CD8-positive, alpha-beta memory T cell (primary cell): ENCODE measurements at places on chromosomes 4 and X.

DNA sequence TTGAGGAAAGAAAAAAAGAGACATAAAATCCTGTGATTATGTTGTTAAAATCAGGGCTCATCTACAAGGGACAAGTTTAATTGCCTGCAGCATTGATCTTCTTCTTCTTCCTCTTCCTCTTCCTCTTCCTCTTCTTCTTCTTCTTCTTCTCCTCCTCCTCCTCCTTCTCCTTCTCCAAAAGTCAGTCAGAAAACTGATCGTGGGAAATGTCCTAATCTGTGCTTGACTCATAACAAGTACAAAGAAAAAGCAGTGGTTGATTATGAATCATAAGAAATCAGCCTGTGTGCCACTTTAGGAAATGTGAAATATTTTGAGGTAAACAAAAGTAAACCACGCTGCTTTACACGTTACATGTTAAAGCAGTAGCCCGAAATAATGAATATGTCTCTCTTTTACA, 2.7 kb upstream of the ATP10D start:
- H3K27ac ChIP-seq = no peak overlapping the region
- peaks cover 18% of the 10 kb centered on the region for H3K4me1 ChIP-seq
- DNase-seq = no peak
- no peaks in the 10 kb centered on the region for H3K36me3 ChIP-seq
- H3K27me3 ChIP-seq = no peaks in the 10 kb centered on the region

DNA sequence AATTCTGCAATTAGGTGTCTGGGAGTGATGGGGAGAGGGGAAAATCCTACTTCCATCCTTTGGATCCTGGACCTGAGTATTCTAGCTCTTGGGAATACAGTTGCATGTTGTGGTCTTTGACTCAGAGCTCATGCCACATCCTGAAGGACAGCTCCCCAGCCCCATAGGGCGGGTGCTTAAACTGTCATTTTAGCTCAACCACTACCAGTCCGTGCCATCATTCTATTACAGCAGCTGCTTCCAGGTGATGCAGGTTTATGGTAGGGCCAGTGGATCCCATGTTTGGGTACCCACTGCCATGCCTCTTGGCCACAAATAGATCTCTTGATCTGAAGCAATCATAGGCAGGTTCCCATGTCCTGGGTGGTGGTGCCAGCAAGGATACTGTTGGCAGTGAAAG, 34.7 kb downstream of the CCKAR start:
- no peak overlapping the region for H3K27ac ChIP-seq
- no peak overlapping the region for H3K4me3 ChIP-seq
- no peaks in the 10 kb centered on the region for H3K36me3 ChIP-seq
- H3K4me1 ChIP-seq = no peaks in the 10 kb centered on the region

- no peaks in the 10 kb centered on the region for H3K36me3 ChIP-seq
- no peak for DNase-seq
- no peak overlapping the region for H3K27ac ChIP-seq
- no peaks in the 10 kb centered on the region for H3K27me3 ChIP-seq
- H3K4me3 ChIP-seq = no peak overlapping the region
- H3K4me1 ChIP-seq = no peaks in the 10 kb centered on the region
Measured at GRCh38 chr4:29336861-29337260, 1383.3 kb upstream of the PCDH7 start.

DNA sequence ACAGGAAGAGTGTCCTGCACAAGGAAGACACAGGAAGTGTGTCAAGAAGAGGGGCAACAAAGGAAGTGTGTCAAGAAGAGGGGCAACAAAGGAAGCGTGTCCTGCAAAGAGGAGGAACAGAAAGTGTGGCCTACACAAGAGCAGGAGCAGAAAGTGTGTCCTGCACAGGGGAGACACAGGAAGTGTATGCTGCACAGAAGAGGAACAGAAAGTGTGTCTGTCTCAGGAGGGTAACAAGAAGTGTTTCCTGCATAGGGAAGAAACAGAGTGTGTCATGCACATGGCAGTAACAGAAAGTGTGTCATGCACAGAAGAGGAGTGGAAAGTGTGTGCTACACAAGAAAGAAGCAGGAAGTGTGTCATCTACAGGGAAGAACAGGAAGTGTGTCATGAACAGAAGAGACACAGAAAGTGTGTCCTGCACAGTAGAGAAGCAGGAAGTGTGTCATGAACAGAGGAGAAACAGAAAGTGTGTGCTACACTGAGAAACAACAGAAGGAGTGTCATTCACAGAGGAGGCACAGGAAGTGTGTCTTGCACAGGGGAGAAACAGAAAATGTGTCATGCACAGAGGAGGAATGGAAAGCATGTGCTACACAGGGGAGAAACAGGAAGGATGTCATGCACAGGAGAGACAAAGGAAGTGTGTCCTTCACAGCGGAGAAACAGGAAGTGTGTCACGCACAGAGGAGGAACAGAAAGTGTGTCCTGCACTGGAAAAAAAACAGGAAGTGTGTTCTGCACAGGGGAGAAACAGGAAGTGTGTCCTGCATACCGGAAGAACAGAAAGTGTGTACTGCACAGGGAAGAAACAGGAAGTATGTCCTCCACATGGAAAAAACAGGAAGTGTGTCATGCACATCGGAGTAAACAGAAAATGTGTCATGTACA, 526.4 kb upstream of the PRKX start:
- no peak overlapping the region for H3K27ac ChIP-seq
- DNase-seq = no peak
- H3K27me3 ChIP-seq = no peaks in the 10 kb centered on the region
- H3K4me3 ChIP-seq = peak overlapping the region; percentile 14

- no peak for DNase-seq
- H3K36me3 ChIP-seq = no peaks in the 10 kb centered on the region
- H3K4me3 ChIP-seq = no peak overlapping the region
- H3K27ac ChIP-seq = no peak overlapping the region
- H3K4me1 ChIP-seq = no peaks in the 10 kb centered on the region
Measured at GRCh38 chr4:175263537-175263936, 345.4 kb downstream of the ADAM29 start.

DNA sequence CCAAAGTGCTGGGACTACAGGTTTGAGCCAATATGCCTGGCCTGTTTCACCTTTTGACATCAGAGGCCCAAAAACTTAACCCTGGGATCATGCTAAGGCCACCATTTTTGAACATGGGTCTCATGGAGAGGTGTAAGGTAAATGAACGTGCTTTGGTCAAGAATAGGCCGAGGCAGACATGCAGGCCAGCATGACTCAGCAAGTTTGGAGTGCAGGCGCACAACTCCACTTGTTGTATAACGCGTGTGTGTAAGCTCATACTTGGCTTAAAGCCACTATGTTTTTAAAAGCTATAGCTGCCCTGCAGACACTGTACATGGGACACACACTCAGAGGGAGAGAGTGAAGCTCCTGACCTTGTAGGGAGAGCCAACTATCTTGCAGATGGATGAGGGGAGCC, 43.8 kb upstream of the HPSE start:
- no peak overlapping the region for H3K4me3 ChIP-seq
- H3K4me1 ChIP-seq = no peaks in the 10 kb centered on the region
- no peak overlapping the region for H3K27ac ChIP-seq
- no peaks in the 10 kb centered on the region for H3K27me3 ChIP-seq
- DNase-seq = no peak
- H3K36me3 ChIP-seq = no peaks in the 10 kb centered on the region

DNA sequence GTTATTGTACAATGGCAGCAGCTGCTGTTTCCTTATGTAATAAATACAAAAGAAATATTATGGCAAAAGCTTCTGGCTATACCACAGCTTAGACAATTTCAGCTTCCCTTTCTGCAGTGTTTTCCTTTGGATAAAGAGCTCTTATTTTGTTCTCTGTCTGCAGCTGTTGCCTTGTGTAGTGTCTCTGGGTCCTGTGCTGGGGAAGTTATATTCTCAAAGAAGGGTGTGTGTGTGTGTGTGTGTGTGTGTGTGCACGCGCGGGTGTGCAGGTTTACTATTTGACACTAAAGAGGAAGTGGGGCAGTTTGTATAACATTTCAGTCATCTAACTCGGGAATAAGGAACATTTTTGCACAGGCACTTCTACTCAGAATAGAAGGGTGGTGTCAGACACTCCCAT, 83.6 kb downstream of the REPS2 start:
- no peaks in the 10 kb centered on the region for H3K4me1 ChIP-seq
- H3K27ac ChIP-seq = no peak overlapping the region
- DNase-seq = no peak

DNA sequence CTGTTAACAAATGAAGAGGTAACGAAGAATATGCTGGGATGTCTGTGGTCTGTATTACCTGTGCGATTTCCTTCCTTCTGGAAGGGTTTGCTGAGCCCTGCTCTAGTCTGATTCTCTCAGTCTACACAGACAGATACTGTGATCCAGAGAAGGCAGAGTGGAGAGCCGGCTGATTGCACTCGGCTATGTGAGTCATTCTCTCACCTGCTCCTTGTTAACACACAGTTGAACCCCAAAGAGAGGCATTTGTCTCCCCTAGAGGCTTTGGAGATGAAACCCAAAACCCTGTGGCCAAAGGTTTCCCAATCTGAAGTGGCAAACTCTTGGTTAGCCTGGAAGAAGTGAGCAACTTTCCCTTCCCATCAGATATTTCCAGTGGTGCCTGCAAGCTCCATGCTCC, 78.1 kb upstream of the GPC4 start:
- H3K27ac ChIP-seq = no peak overlapping the region
- H3K4me1 ChIP-seq = no peaks in the 10 kb centered on the region
- H3K4me3 ChIP-seq = no peak overlapping the region

- no peak for DNase-seq
- H3K4me1 ChIP-seq = peaks cover 11% of the 10 kb centered on the region
- H3K36me3 ChIP-seq = no peaks in the 10 kb centered on the region
- H3K27me3 ChIP-seq = no peaks in the 10 kb centered on the region
- peak overlapping the region; percentile 82 for H3K27ac ChIP-seq
Measured at GRCh38 chrX:63754136-63754859, 30.7 kb downstream of the ARHGEF9 start.

DNA sequence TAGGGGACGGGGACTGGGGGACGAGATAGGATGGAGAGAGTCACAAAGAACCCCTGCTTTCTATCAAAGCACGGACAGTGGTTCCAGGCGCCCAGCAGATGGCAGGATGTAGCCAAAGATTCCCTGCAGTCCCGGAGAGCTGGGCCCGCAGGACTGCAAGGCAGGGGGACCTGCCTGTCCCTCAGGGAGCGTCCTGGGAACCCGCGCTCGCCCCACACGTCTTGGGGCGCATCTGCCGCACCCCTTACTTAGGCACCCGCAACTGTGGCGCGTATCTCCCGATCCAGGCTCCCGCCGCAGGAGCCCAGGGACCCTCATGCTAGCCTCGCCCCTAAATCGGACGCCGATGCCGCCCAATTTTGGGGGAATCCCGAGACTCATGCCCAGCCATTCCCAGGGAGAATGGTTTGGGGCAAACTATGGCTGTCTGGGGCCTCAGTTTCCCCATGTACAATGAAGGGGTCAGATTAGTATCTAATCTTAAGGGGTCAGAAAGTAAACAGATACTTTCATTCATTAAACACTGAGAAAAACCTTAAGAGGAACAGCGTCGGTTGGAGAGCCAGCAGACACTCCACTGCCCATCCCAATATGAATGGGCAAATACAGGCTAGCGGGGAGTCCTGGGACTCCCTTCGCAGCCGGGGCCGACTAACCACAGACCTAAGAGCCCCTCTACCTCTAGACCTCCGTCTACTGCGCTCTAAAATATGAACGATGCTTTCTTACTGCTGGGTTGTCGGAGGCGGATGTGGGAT, 581 bp upstream of the STK32B start:
- H3K4me1 ChIP-seq = no peaks in the 10 kb centered on the region
- no peak overlapping the region for H3K27ac ChIP-seq
- peaks cover 9% of the 10 kb centered on the region for H3K27me3 ChIP-seq
- no peak for DNase-seq
- no peaks in the 10 kb centered on the region for H3K36me3 ChIP-seq

DNA sequence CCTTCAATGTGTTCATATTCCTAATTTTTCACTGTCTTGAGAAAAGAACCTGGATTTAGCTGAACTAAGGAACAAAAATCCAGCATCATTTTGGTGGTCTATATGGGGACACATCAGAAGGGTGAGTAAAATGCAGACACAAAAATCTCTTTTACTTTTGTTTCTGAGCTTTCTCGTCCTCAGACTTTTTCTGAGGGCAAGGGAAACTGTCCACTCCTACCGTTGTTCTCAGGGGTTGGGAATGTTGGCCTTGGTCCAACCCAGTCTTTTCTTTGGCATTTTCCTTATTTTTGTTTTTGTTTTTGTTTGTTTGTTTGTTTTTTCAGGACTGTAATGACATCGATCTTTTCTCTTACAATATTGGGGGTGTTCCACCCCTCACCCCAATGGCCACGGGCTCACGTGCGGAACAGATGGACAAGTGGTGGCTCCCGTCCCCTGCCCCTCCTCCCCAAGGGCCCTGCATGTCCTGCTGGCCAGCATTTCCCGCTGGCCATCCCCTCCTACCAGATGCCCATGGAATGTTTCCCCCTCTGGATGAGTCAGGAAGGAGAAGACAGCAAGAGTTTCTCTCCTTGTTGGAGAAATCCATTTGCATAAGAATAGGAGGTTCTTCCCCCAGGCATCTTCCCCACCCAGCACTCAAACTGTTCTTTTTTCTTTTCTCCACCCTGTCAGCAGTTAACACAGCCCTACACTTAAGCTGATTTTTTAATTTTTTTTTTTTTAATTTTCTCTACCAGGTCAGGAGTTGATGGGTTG, 305.4 kb upstream of the NDST4 start:
- no peaks in the 10 kb centered on the region for H3K27me3 ChIP-seq
- H3K4me3 ChIP-seq = no peak overlapping the region
- DNase-seq = no peak
- H3K36me3 ChIP-seq = no peaks in the 10 kb centered on the region

DNA sequence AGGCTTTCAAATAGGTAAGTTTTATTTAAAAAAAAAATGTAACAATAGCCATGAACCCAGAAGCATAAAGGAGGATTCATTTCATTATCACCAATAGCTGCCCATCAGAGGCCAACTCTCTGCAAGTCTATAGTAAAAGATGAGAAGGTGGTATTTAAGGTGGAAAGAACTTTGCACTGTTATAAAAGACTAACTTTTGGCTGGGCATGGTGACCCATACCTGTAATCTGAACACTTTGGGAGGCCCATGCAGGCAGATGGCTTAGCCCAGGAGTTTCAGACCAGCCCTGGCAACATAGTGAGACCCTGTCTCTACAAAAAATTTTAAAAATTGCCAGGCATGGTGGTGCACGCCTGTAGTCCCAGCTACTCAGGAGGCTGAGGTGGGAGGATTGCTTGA, 43.3 kb downstream of the RPS3A start:
- no peak overlapping the region for H3K4me3 ChIP-seq
- H3K36me3 ChIP-seq = no peaks in the 10 kb centered on the region
- H3K27me3 ChIP-seq = no peaks in the 10 kb centered on the region
- no peak for DNase-seq

DNA sequence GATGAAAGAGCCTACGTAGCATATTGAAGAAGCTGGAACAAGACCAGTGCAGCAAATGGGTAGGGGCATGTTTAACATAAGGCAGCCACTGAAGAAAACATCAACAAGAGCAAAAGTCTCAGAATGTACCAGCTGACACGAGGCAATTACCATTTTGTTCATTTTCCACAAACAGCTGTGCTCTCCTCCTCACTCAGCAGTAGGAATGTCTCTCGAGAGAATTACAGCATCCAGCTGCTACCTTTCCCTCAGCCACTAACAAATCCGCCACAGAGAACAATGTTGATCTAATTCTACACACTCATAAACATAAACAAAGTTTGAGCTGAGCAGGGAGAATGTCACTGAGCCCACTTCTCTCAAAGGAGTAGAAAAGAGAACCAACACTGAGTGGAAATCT, 68.0 kb downstream of the OPHN1 start:
- H3K27me3 ChIP-seq = no peaks in the 10 kb centered on the region
- no peak for DNase-seq
- H3K27ac ChIP-seq = no peak overlapping the region
- H3K4me3 ChIP-seq = no peak overlapping the region

- no peaks in the 10 kb centered on the region for H3K4me1 ChIP-seq
- no peak for DNase-seq
- no peak overlapping the region for H3K27ac ChIP-seq
- no peaks in the 10 kb centered on the region for H3K27me3 ChIP-seq
- no peak overlapping the region for H3K4me3 ChIP-seq
- H3K36me3 ChIP-seq = no peaks in the 10 kb centered on the region
Measured at GRCh38 chr4:44738615-44739014, 12.3 kb upstream of the GNPDA2 start.
